Fibroblast of skin of left biceps (primary cell): ENCODE measurements at places on chromosomes 12 and 14.

DNA sequence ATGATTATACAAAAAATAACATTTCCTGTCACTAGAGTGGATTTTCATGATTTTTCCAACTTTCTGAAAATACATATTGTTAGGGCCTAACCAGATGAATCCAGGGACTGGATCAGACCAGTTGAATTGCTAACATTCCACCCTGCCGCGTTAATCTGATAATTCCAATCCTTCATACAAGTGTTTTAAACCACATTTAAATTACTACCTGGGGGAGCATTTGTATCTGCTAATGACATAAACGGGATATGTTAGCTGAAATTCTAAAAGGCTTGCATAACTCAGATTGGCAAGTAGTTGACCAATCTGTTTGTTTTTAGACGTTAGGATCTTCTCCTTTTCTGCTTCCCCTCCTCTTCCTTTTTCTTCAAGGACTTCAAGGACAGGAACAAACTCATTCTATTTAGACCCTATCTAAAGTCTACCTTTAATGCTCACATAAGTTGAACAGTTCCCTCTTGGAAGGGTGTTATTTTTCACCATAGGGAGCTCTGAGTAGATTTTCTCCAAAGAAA lies 239.0 kb downstream of the ADAMTS20 start:
- no peak for DNase-seq

- no peak for DNase-seq
Measured at GRCh38 chr14:105541218-105541875, 15.0 kb downstream of the TMEM121 start.

GRCh38 chr12:26239122-26239851 lies 43.9 kb downstream of the SSPN start:
- peak; percentile 81 for DNase-seq

DNA sequence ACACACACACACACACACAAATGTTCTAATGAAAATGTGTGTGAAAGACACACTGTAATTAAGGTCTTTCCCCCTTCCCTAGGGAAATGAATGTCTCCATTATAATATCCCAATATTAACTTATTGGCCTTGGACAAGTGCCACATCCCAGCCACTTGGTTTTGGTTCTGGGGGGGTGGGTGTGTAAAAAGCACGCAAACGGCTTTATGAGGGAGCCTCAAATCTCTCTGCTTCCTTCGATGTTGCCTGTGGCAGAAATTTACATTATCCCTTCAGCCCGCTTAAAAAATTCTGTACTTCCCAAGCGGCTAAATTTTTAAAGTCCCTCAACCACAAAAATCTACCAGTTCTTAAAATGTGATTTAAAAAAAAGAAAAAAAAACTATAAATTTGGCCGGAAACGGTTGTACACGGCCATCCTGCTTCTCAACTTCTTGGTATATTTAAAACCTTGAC lies 432 bp downstream of the C14orf93 start:
- no peak for DNase-seq

GRCh38 chr12:58586762-58587161 lies 333.5 kb downstream of the LRIG3 start:
- no peak for DNase-seq

GRCh38 chr14:71497645-71498086 lies 434.6 kb upstream of the RGS6 start:
- DNase-seq, result no peak

GRCh38 chr14:63715360-63715759 lies 12.5 kb downstream of the SGPP1 start:
- no peak for DNase-seq

DNA sequence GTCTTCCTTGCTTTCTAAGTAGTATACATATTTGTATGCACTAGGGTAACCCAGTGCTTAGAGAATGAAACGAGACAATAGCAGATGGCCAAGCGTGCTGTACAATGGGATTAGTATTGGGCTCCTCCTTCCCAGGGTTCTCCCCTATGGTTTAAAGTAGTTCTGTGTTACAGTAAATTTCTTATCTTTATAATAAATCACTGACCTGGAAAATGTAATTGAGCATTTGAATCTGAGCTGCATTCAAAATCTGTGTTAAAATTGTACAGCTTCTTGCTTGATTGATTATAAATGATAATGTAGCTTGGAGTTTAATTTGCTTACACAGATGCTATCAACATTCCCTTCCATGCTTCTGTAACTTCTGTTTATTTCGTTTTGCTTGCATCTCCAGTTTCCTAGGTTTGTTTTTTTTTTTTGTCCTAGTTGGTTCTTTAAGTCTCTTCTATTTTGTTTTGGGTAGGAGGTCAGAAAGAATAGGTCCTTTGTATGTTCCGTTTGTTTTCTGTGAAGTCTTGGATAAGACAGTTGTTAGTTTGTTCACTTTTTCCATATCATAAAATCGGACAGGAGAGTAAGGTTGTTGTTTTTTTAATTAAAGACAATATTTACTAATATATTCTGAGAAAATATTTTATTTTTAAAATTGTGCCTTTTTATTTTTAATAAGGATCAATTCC lies 171.2 kb downstream of the ERC1 start:
- DNase-seq, result no peak

DNA sequence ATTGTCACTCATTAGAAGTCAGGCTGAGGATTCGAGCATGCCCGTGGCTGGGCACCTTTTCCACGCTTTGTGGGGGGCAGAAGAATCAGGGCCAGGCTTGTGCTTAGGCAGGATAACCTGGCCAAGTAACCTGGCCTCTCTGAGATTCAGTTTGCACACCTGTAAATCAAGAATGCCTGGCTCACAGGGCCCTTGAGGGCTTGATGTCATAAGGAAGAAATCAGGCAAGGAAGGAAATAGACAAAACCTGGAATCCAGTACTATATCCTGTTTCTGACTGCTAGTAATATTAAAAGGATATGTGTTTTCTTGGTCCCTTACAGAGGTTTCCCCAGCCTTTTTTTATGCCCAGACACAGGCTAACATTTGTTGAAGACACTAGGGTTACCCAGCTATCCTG lies 91.9 kb downstream of the SAMD4A start:
- no peak for DNase-seq

DNA sequence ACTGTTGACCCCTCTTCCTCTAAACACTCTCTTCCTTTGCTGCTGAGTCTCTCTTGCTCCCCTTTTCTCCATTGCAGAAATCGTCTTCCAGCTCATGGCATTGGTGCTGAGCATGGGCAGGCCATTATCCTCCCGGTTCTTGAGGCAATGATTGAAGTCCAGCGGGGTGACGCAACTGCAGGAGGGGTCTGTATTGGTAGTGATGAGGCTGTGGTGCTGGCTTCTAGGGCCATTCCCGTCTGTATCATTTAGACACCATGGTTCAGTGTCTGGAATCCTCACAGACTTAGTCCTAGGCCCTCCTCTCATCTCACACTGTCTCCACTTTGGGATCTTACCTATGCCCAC lies 720 bp upstream of the SLC22A17 start:
- no peak for DNase-seq

- DNase-seq, result no peak
Measured at GRCh38 chr14:60653701-60654161, 4.5 kb upstream of the SIX1 start.

GRCh38 chr12:120703311-120703942 lies 6.8 kb upstream of the UNC119B start:
- no peak for DNase-seq

GRCh38 chr14:54692284-54692772 lies 125.4 kb downstream of the SAMD4A start:
- no peak for DNase-seq

DNA sequence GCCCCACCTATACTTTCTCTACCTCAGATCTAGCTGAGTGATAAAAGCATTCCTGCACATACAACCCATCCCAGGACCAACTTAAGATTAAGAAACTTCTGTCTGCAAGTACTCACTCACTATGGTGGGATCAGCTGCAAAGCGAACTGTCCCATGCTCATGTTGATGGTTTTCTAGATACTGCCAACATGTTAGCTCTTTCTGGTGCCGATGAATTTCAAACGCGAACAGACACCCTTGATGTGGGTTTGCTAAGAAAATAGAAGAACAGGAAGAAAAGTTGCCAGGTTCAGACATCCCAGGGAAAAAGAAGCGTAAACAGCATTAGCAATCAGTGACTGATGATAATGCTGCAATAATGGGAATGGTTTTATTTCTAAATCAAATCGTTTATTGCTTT lies 1.5 kb upstream of the SLC39A2 start:
- DNase-seq, result no peak

DNA sequence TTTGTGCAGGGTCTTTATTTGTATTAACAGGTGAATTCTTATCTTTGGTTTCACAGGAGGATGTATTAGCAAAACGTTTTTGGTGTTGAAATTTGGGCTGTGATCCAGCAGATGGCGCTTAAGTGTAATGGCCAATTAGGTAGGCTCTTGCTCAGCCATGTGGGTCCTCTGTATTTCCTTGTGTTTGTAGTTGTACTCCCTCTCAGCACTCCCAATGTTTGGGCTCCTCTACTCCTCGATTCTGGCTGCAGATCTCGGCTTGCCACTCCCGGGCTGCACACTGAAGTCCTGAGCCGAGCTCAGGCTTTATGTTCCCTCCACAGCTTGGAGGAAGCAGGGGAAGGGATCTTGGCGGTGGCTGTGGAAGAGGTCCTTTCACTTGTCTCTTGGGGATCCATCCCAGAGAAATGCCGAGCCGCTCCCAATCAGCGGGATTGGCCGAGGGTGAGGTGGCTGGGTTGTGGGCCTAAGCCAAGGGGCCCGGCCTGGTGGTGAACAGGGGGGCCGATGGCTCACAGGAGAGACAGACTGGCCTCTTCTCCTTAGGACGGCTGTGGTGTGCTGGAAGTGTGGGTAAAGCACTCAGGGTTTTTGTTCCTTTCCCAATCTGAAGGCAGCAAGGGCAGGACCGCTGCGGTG lies 133.7 kb downstream of the AEBP2 start:
- DNase-seq, result no peak

GRCh38 chr12:53625946-53626701 lies at the start of gene ATF7:
Gene ATF7, minus strand, starts transcription at chr12:53626382. Its CDS starts 25,382 bp downstream, at chr12:53601000.
- peak; percentile 94 for DNase-seq

- no peak for DNase-seq
Measured at GRCh38 chr12:124703856-124704255, 136.4 kb upstream of the NCOR2 start.

DNA sequence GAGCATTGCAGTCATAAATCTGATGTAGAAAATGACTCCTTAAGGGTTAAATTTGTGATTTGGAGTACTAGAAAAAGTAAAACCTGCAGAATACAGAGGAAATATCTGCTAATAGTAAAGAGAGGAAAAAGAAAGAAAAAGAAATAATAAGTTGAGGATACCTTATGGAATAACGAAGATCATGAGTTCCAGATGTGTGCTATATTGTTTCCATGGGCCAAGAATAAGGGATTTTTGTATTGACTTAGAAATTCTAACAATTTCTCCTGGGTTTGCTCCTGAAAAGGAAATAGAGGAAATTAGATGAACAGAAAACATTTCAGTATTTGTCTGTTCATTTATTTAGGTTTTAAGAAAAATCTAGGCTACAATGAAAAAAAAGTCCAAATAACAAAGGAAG lies 115.3 kb downstream of the ALG10B start:
- no peak for DNase-seq

DNA sequence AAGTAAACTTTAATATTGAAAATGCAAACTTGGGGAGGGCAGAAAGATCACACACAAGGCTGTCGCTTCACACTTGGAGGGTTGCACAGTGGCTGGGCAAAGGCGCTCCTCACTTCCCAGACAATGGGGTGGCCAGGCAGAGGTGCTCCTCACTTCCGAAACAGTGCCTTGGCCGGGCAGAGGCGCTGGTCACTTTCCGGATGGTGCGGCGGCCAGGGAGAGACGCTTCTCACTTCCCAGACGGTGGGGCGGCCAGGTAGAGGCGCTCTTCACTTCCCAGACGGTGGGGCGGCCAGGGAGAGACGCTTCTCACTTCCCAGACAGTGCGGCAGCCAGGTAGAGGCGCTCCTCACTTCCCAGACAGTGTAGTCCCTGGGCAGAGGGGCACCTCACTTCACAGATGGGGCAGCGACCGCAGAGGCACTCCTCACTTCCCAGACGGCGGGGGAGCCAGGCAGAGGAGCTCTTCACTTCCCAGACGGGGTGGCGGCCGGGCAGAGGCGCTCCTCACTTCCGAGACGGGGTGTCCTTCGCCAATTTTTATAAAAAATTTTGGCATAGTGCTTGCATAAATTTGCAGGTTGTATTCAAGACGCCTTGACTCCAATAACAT lies 140.8 kb upstream of the PZP start:
- no peak for DNase-seq

DNA sequence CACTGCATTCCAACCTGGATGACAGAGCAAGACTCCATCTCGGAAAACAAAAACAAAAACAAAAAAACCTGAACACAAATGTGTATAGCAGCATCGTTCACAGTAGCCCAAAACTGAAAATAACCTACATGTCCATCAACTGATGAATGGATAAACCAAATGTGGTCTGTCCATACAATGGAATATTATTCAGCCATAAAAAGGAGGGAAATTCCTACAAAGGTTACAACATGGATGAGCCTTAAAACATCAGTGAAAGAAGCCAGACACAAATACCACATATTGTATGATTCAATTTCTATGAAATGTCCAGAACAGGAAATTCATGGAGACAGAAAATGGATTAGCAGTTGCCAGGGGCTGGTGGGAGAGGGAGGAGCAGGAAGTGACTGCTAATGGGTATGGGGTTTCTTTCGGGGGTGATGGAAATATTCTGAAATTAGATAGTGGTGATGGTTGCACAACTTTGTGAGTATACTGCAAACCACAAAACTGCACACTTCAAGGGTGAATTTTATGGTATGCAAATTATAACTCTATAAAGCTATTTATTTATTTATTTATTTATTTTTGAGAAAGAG lies 4.0 kb downstream of the MYL2 start:
- peak; percentile 29 for DNase-seq

- no peak for DNase-seq
Measured at GRCh38 chr12:113949321-113950305, 16.5 kb downstream of the RBM19 start.

DNA sequence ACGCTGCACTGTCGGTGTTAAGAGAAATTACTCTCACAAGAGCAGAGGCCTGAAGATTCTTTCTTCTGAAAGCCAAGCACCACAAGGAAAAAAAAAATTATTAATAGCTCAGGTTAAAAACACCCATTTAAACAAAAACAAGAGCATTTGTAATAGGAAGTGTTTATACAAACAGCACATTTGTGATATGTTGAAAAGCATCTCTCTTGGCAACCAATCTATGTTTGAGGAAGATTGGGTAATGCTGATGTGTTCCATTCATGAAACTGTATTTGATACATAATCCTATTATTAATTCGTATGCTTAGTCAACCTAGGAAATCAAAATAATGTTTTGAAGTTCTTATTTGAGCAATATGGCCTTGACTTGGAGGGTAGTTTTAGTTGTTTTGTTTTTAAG lies 36.5 kb downstream of the SSPN start:
- DNase-seq, result no peak

GRCh38 chr14:97978341-97978740 lies 1181.2 kb downstream of the VRK1 start:
- DNase-seq, result peak; percentile 62
